ENCODE measurements at places on chromosomes 4 and X.

GRCh38 chr4:23902222-23902804 is 12.5 kb upstream of the PPARGC1A start:
- no peak for DNase-seq

- DNase-seq: no peak
Measured at GRCh38 chr4:81914623-81915022, 442.9 kb upstream of the RASGEF1B start.

GRCh38 chr4:100288161-100288560 is 97.9 kb upstream of the DDIT4L start:
- DNase-seq: no peak

DNA sequence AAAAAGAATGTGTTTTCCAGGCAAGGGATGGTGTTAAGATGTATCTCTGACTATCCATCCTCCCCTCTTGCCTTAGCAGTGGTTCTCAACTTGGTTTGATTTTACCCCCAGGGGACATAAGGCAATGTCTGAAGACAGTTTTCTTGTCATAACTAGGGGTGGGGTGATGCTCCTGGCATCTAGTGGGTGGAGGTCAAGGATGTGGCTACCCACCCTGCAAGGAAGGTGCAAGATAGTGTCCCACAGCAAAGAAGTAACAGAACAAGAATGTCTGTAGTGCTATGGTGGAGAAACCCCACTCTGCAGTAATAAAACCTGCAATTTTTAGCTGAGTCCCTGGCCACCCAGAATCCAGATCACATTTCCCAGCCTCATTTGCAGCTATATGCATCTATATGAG is 81.2 kb upstream of the TBL1X start:
- no peak for DNase-seq

- no peak for DNase-seq
Measured at GRCh38 chr4:127685292-127685691, 44.9 kb upstream of the SLC25A31 start.

DNA sequence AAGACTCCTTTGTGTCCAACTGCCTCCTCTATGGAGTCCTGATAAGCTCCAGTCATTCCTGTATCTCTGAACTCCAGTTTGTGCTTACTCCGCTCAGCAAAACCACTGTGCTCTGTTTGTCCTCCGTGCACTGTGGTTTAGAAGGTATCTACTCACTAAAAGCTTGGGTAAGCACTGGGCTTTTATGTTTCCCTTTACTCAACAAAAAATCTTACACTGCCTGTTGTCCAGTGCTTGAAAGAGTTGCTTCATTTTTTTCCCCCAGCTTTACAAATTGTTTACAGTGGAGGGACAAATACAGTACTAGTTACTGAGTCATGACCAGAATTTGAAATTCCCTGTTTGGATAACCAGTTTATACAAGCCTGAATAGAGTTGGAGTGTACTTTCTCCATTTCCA is 545.3 kb upstream of the FAT1 start:
- no peak for DNase-seq

- DNase-seq: no peak
Measured at GRCh38 chr4:52059372-52059771, 8.3 kb downstream of the SPATA18 start.

DNA sequence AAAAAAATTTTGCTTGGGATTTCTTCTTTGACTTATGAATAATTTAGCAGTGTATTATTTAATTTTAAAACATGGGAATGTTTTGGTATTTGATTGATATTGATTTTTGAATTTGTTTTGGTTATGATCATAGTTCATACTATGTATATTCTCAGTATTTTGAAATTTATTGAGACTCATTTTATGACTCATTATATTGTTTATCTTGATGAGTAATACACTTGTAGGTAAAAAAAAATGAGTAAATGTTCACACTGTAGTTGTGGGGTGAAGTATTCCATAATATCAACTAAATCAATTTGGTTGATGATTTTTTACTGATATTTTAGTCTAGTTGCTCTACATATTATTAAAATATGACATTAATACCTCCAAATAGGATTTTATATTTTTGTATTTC is 1142.2 kb downstream of the ADGRL3 start:
- DNase-seq: no peak

- no peak for DNase-seq
Measured at GRCh38 chr4:74456849-74457395, 12.0 kb downstream of the AREG start.

DNA sequence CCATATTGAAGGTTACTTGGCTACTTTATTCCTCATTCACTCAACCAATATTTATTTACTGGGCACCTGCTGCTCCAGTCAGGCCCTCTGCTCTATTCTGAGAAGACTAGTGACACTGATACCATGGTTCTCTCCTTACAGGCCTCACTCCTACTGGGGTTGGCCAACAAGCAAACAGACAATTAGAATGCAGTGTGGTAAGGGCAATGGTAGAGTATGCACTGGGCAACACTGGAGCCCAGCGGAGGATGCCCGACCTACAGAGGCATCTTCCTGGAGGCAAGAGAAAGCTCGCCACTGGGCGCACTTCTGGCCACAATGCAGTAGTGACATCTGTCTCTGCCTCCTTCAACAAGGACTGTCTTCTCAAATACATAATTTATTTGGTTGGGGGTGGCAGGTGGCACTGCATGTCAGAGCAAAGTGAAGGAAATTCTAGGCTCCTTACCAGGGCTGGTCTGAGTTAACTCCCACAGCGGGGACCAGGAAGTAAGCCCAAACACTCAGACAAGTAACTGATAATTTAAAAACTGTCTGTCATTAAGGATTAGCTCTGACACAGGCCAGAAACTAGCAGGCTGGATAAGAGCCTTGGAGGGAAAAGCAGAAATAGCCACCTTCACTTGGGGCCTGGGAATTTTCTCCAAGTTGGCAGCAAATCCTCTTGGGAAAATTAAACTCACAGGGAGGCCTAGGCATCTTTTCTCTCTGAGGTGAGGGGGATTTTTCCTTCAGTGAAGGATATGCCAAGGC is 150.7 kb upstream of the EOLA2 start:
- DNase-seq: no peak

- DNase-seq: no peak
Measured at GRCh38 chrX:125295337-125295736, 24.3 kb upstream of the TEX13C start.

DNA sequence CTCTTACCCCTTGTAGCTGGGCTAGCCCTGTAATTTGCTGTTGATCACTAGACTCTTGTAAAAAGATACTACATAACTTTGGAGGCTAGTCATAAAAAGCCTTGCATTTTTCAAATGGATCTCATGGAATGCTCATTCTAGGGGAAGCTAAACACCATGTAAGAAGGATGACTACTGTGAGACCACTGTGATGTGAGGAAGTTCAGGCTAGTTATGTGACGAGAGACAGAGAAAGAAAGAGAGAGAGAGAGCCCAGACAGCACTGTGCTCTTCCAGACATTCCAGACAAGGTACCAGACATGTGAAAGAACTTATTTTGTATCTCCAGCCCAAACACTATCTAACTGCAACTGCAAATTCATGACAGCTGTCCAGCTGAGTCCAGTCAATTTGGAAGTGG is 404.6 kb upstream of the PITX2 start:
- DNase-seq: no peak

DNA sequence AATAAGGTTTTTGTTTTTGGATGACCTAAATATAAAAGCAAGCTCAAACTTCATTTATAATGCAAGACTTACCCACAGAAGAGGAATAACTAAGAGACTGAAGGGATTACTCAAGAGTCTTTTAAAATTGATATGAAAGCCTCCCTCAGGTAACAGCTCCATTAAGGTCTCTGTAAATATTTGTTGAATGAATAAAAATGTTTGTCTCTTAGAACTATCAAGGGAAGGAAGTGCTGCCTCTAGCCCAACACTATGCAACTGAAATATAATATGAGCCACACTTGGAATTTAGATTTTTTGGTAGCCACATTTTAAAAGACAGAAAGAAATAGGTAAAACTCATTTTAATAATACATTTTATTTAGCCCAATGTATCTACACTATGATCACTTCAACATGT is 127.8 kb downstream of the SH3RF1 start:
- no peak for DNase-seq

- no peak for DNase-seq
Measured at GRCh38 chr4:34181311-34181841, 2062.9 kb downstream of the ARAP2 start.

DNA sequence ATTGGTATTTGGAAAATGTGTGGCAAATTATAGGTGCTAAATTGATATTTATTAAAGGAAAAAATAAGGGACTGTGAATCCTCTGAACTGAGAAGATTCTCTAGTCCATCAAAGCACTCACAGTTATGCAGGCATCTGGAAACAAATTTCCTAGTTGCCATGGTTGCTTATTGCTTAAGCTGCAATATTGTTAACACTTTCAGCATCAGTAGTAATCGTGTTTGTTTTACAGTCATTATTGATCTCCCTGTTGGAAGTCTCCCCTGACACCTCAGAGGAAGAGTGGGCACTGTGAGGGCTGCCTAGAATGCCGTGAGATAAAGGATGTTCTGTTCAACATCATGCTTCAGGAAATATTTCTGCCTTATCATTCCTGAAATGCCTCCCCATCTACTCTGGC is 2004.3 kb upstream of the ADGRL3 start:
- no peak for DNase-seq

GRCh38 chrX:149837639-149838038 is 43.3 kb upstream of the MAGEA8 start:
- DNase-seq: no peak

DNA sequence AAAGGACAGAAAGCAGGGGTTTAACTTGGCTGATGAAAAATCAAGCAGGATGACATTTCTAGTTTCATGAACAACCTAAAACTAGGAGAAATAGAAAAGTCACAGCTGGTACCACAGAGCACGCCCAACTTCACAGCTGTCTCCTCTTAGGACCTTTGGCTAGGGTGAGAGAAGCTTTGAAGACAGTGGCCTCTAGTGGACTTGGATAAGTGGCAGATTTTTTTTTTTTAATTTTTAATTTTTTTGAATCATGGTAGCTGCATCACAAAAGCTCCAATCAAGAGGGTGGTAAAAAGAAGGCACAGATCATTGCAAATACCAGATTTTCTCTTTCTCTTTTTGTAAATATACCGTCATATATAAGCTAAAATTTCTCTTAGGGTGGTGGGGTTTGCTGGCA is 20.2 kb upstream of the MAP3K15 start:
- no peak for DNase-seq

DNA sequence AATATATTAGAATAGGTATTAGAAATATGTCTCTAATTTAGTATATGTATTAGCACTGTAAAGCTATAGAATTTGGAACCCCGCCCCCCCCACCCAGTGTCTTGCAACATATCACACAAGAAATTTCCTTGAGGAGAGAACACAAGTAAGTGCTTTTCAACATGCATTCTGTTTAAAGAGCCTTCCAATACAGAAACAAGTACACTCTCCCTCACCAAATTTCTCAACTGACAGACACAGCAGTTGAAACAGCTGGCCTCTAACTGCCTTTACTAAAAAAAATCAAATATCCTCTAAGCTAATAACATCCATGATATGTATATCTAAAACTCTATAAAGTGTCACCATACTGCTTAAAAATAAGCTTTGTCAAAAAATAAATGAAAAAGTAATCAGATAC is 12.4 kb downstream of the CAMK2D start:
- no peak for DNase-seq

DNA sequence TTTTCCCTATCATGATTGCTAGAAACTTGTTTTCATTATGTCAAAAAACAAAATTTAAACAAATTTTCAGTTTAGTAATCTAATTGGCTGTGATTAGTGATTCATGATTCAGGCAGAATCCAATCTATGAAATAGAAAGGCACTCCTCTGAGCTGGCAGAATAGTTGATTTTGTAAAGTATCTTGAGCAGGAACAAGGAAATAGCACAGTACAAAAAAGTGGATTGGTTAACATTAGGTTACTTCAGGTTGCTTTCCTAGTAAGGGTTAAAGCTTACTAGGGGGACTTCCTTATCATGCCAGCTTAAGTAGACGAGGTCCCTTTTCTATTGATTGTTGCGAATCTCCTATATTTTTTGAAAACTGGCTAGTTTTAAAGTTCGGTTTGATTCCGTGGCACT is 43.4 kb upstream of the PRDM5 start:
- no peak for DNase-seq

DNA sequence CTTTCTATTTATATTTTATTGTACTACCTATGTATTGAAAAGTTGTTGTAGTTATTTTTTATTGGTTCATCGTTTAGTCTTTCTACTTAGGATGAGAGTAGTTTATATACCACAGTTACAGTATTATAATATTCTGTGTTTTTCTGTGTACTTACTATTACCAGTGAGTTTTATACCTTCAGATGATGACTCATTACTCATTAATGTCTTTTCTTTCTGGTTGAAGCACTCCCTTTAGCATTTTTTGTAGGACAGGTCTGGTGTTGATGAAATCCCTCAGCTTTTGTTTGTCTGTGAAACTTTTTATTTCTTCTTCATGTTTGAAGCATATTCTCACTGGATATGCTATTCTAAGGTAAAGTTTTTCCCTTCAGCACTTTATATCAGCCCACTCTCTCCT is 7.7 kb downstream of the LUZP4 start:
- DNase-seq: no peak

- DNase-seq: no peak
Measured at GRCh38 chr4:154560824-154561231, 2.0 kb upstream of the FGB start.

DNA sequence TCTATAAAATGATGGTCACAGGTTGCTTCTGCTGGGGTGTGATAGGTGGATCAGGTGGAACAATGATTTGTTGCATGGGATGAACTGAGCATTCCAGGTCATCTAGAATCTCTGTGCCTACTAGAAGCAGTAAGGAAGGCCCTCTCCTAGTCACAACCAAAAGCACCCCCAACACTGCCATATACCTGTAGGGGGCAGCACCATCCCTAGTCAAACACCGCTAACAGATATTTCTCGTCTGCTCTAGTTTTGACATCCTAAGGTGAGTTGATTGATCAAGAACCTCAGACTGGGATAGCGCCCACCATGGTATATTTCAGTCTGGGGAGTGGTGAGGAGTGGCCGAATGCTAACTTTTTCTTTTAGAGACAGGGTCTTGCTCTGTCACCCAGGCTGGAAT is 160.2 kb downstream of the NHS start:
- no peak for DNase-seq

DNA sequence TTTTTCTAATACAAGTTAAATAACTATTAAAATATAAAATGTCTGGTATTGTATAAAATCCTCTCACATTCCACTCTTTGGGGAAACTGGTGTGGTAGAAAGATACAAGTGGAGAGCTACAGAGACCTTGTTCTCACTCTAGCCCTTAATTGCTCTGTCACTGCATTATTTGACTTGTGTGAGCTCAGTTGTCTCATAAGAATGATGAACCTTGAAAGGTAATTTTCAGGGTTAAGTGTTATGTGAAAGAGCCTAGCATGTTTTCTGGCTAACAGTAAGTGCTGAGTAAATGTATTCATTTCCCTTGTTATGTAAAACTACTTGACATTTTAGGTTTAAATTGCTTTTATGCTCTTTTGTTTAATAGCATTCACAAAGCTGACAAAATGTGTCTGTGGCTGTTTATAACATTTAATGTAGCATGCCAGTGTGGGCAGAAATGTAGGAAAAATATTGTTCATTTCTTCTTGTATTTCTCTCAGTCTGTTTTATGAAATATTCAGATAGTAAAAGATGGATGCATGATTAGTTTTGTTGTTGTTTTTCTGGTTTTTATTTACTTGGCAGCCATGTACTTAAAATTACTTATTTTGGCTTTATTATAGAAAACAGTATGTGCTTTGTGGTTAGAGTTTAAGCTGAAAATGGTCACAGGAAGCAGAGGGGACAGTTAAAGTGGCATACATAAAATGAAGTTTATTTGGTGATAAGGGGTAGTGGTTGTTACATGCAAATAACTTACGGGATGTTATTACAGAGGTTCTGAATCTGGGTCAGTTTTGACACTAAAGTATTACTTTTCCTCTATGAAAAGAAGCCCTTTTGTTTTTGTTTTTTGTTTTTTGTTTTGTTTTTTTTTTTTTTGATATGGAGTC is 29.2 kb downstream of the SLAIN2 start:
- DNase-seq: no peak

- DNase-seq: no peak
Measured at GRCh38 chrX:103376979-103377324, 614 bp downstream of the BEX3 start.
